ENCODE measurements at places on chromosomes 11 and 22.

DNA sequence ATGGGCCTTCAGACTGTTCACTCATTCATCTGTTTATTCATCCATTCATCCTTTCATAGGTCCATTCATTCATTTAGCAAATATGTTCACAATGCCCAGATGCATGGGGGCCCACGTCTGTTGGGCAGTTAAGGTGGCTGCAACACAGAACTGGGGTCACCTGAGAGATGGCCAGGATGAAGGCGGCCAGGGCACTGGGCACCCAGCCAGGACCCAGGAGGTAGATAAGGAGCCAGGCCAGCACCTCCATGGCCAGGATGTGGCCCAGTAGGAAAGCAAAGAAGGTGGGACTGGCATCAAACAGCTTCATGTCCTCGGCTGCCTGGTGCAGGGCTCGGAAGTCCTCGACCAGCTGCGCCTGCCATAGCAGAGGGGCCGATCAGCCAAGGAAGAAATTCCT, 12.2 kb downstream of the FADS3 start:
- no peak for DNase-seq

DNA sequence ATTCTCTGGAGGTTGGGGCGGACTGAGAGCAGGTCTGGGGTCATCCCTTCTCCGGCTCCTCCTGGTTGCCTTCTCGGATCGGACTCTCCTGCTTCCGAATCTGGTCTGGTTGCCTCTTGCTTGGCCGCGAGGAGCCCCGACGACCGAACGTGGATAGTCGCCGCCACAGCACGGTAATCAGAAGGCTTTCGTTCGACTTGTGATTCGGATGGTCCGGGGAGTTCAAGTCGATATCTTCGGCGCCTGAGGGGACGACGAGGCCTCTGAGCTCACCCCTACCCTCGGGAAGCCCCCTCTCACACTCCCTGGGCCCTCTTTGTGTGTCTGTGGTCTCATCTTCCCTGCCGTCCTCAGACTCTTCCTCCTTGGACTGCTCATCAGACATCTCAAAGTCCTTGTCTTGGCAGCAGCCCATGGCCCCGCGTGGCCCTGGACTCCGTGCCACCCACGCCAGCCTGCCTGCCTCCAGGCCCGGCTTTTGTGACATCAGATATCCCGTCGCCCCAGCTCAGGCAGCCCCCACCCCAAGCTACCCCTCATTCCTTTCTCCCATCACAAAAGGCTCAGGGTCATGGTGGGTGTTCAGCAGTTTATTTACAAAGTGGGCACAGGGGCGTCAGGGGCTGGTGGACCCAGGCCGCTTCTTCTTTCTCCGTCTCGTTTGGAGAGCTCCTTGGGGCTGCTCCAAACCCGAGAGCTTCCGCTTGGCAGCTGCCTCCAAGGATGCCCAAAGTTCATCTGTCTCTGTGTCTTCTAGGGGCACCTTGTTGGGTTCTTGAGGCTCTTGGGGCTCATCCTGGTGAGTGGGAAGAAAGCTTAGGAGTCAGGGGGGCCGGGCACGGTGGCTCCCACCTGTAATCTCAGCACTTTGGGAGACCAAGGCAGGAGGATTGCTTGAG, at the start of gene TEX54:
TSS of gene TEX54 (minus strand) at position 506 of the 899 bp plus-strand sequence.
- peak; percentile 85 for DNase-seq

- no peak for DNase-seq
Measured at GRCh38 chr11:11980200-11980599, 28.2 kb downstream of the DKK3 start.

DNA sequence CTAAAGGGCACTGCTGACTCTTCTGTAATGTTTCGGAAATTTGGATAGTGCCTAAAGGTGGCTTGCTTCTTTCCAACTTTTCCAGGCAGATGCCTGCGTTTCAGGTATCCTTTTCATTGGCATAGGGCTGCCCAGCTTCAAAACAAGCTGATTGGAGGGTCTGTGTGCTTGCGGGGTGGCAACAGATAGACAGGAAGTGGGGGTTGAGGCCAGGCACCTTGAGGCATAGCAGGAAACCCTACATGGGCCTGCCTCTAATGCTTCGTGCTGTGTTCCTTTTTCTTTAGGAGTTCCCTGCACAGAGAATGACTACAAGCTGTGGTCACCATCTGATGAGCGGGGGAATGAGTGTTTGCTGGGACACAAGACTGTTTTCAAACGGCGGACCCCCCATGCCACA, 92.2 kb upstream of the SORL1-AS1 start:
- no peak for DNase-seq

- no peak for DNase-seq
Measured at GRCh38 chr22:40218723-40219294, 41.1 kb downstream of the TNRC6B start.

DNA sequence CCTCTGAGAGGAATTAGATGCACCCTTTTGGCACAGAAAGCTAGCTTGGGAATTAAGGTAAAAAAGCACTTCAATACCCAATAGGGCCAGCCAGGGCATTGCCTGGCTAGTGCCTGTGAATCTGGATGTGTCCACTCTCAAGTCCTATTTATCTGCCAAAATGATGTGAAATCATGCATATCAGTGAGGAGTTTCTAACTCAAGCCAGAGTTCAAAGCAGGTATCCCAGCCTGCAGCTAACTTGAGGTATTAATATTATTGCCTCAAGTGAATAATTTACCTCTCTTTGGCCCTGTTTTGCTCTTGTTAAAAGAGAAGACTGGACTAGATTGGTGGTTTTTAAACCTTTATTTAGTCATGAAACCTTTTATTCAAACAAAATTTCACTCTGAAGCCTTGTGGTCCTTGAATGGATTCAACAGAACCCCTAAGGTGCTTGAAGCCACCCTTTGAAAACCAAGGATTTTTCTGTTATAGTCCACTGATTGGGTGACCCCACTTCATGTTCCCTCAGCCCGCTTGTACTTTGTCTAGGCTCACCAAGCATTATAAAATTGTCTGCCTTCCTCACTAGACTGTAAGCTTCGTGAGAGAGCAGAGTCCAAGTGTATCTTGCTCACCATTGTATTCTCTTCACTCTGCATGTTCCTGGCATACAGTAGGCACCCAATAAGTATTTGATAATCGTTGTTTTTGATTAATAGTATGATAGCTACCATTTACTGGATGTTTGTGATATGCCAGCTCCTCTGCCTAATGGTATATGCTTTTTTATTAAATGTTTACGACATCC, 4.5 kb downstream of the RNF121 start:
- DNase-seq = no peak

DNA sequence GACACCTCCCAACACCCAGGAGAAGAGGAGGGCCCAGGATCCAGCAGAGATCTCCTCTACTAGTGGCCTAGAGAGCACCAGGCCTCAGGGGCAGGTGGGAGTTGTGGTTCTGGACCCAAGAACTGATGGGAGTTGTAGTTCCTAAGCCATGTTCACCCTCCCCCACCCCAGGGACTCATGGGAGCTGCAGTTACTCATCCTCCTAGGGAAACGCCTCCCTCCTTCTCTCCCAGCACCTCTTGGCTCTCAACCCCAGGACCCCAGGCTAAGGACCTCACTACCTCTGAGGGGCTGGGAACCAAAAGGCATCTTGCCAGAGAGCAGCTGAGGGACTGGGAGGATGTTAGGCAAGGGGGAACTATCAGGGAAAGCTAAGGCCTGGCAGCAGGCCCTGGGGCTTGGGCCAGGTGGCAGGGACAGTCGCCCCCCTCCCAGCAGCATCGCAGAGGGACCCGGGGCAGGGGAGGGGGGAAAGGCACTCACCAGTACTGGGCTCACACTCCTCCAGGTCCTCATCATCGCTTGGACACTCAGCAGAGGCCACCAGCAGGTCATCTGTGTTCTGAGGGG, 28.9 kb downstream of the SLC22A12 start:
- no peak for DNase-seq

DNA sequence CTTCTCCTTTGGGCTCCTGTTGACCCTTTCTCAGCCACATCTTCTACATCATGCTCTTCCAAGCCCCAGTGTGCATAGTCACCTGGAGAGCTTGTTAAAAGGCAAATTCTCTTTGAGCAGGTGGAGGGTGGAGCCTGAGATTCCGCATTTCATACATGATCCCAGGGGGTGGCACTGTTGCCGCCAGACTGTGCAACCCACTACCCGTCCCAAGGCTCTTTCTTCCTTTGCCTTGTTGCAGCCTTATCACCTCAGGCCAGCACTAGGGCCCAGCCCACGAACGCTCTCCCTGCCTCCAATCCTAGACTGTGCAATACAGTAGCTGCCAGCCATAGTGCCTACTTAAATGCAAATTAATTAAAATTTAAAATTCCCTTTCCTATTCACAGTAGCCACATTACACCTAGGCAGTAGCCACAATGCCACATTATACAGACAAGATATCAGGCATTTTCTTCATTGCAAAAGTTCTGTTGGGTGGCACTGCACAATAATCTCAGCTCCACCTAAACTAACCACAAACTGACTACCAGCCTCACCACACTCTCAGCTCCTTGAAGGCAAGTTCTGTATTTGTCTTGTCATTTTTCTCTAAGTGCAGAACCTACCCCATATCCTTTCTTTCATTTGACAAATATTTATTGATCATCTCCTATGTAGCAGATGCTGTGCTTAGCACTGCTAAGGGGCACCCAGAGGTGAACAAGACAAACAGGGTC, 4.6 kb upstream of the KCNJ5 start:
- no peak for DNase-seq

GRCh38 chr11:29027436-29027835, 919.2 kb downstream of the METTL15 start:
- DNase-seq = no peak

DNA sequence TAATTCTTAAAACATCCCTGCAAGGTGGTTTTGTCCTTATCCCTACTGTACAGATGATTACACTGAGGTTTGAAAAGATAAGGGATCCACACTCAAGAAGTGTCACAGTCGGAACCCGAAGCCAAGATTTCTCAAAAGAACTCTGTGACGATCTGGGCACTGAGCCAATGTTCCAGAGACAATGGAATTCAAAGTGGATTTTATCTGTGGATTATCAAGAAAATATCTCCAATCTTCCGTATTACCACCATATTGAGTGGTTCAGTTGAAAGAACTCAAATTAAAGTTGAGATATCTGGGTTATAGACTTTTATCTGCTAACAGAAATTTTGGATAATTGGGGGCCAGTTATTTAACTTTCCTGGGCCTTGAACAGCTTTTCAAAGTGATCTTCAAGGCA, 100.0 kb upstream of the GRAMD1B start:
- no peak for DNase-seq

DNA sequence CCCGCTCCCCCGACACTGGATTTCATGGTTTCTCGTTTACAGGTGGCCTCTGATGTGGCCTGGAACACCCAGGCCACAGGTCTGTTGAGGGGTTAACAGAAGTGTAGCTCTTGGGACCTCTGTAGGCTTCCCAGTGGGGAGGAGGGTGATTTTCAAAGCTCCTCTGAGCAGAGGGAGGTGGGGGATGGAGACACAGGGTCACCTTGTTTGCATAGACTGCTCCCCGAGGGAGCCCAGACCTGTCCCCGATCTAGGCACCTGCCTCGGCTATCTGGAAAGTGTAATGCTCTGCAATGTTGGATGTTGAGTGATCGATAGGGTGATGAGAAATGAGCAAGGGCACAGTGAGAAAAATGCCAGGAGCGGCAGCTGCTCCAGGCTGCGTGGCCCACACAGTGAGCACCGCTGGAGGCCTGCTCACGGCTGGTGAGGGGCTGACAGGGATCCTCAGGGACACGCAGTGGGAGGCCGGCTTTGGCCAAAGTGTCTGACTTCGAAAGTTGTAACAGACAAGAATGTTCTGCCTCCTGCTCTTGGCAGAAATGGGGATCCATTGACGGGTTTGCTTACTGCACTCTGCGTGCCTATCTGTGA, 594.1 kb downstream of the BRD1 start:
- no peak for DNase-seq

- no peak for DNase-seq
Measured at GRCh38 chr11:115872416-115872815, 368.2 kb upstream of the CADM1 start.

DNA sequence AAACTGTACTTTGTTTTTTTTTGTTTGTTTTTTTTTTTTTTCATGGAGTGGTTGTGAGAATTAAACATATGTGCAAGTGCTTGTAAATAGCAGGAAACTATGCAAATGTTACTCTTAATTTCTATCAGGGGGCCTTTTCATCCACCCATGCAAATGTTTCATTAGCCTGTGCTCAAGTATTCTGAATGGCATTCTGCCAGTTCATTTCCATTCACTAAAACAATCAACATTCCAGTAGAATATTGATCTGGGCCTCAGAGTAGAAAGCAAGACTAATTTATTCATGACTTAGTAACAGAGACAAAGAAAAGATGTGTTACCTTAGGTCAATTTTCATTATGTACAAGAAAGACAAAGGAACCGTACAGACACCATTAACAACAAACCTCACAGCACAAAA, 971.4 kb downstream of the DLG2 start:
- DNase-seq = no peak

DNA sequence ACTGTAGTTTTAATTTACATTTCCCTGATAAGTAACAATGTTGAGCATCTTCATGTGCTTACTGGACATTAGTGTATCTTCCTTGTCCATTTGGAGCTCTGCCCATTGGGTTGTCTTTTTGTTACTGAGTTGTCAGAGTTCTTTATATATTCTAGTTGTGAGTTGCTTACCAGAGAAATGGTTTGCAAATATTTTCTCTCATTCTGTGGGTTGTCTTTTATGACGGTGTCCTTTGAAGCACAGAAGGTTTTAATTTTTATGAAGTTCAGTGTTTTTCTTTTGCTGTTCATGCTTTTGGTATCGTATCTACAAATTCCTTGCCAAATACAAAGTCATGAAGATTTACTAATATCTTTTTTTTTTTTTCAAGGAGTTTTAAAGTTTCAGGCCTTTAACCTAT, 42.4 kb downstream of the ZBTB44 start:
- no peak for DNase-seq

GRCh38 chr11:130179396-130180306, 20.1 kb downstream of the ST14 start:
- no peak for DNase-seq

GRCh38 chr11:120290956-120291355, 34.1 kb upstream of the TLCD5 start:
- DNase-seq = no peak

- no peak for DNase-seq
Measured at GRCh38 chr22:38566726-38567504, 3.1 kb downstream of the DMC1 start.

DNA sequence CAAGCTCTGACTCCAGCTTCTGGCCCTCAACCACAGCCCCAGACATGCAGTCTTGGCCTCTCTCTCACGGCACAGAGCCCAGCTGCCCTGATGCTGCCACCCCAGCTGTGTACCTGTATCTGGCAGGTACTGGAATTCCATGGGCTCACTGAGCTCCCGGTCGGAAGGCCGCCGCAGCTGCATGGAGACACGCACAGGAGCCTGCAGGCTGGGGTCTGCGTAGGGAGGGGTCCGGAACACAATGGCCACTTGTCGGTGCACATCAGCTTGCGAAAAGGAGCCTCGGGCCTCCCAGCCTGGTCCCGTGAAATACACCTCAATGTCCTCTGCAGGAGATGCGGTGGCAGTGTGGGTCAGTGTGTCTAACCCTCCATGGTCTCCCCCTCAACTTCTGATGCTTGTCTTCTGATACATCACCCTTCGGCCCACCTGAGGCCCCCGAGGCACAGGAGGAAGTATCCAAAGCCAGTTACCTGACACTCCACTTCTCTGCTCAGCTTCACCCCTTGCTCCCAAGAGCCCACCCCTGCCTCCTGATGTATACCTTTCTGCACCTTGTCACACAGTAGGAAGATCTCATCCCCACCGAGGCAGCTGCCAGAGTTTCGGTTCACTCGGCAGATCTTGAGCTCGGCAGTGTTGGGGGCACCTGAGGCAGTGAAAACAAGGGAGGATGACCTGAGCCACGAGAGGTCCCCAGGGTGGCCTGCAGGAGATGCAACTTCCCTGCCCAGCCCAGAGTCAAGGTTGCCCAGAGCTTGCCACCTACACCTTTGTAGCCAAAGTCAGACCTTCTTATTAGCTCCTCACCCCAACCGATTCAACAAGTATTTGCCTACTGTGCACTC, 4.3 kb downstream of the RELA start:
- peak; percentile 63 for DNase-seq

- DNase-seq = no peak
Measured at GRCh38 chr11:123543797-123544196, 110.6 kb downstream of the SCN3B start.
